ENCODE measurements at places on chromosomes 4 and X. TPM values are rescaled to one million over a fixed set of nuclear protein-coding genes. Genes with fewer than 3 reads are reported as not detected.

Gene COL4A5
- 42.5 TPM for total RNA-seq

Gene NDP
- 0.17 TPM for total RNA-seq

Gene GABRB1
- 0.73 TPM for total RNA-seq

Gene ADGRG4
- total RNA-seq: under 0.01 TPM

Gene ZFP92
- under 0.01 TPM for total RNA-seq

Gene GPR101
- not detected for total RNA-seq

Gene CLTRN
- total RNA-seq: 0.29 TPM

Gene MSANTD1
- 0.44 TPM for total RNA-seq

Gene NEIL3
- 4.0 TPM for total RNA-seq

Gene CXXC4
- total RNA-seq: not detected

Gene VCX3A
- total RNA-seq: not detected

Gene TCEAL5
- total RNA-seq: not detected

Gene DSPP
- not detected for total RNA-seq

Gene KIT
- 0.83 TPM for total RNA-seq

Gene FATE1
- not detected for total RNA-seq

Gene MAGEA2B
- total RNA-seq: not detected

Gene CTSO
- total RNA-seq: 26.8 TPM

Gene ASB9
- total RNA-seq: 2.5 TPM

Gene ADAM29
- not detected for total RNA-seq

Gene CENPI
- 5.3 TPM for total RNA-seq

Gene ARL9
- total RNA-seq: 0.17 TPM

Gene RAB41
- total RNA-seq: not detected

Gene ESX1
- total RNA-seq: not detected

Gene ITIH6
- not detected for total RNA-seq

Gene CT45A3
- not detected for total RNA-seq

Gene N4BP2
- 5.3 TPM for total RNA-seq

Gene WWC2
- total RNA-seq: 22.7 TPM

Gene CT47B1
- total RNA-seq: not detected

Gene NKX1-1
- total RNA-seq: not detected

Gene SULT1B1
- under 0.01 TPM for total RNA-seq

Measured in smooth muscle cell of trachea (primary cell).